ENCODE measurements at places on chromosomes 16 and 17. TPM values are rescaled to one million over a fixed set of nuclear protein-coding genes. Genes with fewer than 3 reads are reported as not detected.
A peak's percentile ranks its signal among the peaks of the same experiment; 100 is the strongest.

DNA sequence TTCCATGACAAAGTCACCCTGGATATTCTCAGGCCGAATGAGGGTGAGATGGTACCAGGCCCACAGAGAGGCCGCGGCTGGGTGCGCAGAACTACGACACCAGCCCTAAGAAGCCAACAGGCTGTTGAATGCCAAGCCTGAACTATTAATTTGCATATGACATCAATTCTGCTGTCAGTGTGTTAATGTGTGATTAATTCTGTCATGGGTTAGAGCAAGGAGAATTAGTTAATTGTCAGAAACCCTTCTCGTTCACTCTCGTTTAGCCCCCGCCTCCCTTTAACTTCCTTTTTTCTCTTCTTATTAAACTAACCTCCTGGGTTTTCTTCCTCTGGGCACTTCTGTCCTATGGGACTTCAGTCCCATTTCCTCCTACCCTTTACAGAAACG is 123.4 kb downstream of the ZFHX3 start:
- no peak for DNase-seq

DNA sequence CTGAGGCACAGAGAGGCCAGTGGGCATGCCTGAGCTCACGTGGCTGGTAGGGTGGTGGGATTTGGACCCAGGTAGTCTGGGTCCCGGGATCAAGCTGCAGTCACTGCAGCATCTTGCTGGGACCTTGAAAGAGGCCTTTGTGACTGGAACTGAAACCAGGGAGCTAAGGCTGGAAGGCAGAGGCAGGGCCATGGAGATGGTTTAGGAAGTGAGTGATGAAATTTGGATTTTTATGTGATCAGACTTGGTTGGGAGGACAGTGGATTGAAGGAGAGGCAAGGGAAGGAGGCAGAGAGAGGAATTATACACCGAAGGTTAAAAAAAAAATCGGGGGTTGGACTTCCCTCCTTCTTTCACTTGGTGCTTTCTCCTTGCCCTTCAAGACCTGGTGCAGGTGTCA is 255.4 kb upstream of the CACNG5 start:
- DNase-seq = no peak

DNA sequence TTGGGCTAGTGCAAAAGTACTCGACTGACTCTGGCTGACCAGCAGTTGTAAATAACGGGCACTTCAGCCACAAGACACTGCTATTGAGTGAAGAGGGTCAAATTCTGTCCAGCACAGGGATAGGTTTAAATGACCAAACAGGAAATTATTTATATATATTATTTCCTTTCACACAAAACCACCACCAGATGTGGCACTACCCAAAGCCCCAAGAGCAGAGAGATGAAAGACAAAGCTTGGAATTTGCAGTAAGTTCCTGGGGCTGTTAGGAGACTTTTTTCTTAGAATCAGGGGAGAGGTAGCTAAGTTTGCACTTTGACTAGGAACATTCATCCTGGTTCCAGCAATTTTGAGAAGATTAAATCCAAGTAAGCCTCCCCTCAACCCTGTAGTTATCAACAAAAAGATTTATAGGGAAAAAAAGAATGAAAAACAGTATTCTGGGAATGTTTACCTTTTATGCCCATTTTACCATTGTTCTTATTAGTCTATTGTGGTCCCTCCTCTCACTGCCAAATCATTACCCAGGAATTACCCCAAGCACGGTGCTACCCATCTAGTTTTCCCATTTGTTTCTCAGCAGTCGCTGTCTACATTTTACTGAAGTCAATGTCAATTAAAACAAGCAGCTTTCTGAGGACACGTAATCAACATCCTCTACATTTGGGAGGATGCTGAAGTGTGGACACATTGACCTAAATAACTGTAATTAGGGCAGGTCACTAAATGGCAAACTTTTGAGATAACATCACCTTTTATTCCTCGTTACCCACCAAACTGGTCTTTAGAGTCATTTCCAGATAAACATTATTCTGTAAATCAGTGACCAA is 43.5 kb downstream of the GRB7 start:
- no peak for DNase-seq

GRCh38 chr16:2927010-2927646 is 15.4 kb downstream of the FLYWCH1 start:
- DNase-seq = peak; percentile 85

DNA sequence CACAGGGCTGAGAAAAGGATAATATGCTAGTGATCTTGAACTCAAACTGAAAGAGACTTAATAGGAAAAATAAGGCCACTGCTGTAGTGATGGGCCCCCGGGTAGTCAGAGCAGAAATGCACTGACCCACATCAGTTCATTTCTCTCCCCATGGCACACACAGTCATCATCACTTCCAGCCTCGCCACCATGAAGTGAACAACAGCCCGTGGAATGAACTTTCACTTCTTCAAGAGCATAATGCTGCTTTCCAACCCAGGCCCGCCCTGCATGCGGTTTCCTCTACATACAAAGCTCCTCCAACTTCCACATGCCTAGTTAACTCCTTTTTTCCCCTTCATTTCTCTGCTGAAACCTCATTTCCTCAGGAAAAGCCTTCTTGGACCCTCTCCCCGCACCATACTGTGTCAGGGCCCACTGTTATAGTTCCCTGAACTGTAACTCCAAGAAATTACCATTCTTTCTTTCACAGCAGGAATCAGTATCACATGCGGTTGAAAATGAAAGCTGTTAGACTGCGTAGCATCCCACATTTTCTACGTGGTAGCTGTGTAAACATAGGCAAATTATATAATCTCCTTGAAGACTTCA is 65.8 kb upstream of the SMIM36 start:
- DNase-seq = no peak

DNA sequence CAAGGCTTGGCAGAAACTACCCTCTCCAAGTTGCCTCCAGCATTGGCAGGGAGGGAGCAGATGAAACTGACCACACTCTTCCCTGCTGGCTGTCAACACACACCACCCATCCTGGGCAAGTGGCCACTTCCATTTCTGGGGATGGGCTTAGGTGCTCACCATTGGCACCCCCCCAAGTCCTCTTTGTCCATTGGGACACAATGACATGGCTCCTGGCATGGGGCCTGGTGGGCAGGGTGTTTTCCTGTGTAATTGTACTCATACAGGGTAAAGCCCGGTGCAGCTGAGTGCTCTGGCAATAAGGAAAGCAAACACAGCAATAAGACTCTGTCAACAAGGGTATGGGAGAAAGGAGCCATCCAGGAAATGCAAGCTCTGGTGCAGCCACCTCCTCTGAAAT is 22.6 kb downstream of the SCNN1B start:
- no peak for DNase-seq

GRCh38 chr17:6070913-6071511 is 833 bp downstream of the WSCD1 start:
- peak; percentile 59 for DNase-seq

- no peak for DNase-seq
Measured at GRCh38 chr17:76490112-76490710, 11.0 kb downstream of the RHBDF2 start.

DNA sequence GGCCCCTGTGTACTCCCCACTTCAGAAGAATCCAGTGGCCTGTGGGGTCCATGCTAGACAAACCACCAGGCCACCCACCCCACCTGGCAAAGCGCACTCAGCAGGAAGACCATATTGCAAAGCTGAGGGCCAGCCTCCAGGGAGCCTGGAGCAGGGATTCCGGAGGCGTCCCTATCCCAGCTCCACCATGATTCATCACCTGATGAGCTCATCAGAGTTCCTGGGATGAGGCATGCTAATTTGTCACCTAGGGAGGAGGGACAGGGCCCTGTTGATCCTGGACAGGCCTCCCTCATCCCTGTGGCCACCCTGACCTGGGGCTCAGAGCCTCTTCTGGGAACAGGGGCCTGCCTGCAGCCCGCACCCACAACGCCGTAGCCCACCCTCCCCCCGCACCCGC is 131.6 kb upstream of the PLCG2 start:
- no peak for DNase-seq

GRCh38 chr16:280552-280951 is at the start of gene ARHGDIG:
Gene ARHGDIG, plus strand, starts transcription at chr16:280591. Its CDS starts 90 bp downstream, at chr16:280681.
- DNase-seq = peak; percentile 54

- no peak for DNase-seq
Measured at GRCh38 chr17:1888741-1889140, 58.9 kb downstream of the RPA1 start.

- no peak for DNase-seq
Measured at GRCh38 chr17:14197586-14197985, 39.1 kb downstream of the CDRT15 start.

Gene PRKCB
- 0.69 TPM for total RNA-seq

Gene METRN
- 134 TPM for total RNA-seq

Gene KIF2B
- not detected for total RNA-seq

Gene OR2C1
- not detected for total RNA-seq

Gene MPP2
- 51.6 TPM for total RNA-seq

Gene NEURL4
- total RNA-seq = 97.6 TPM

Gene HAS3
- 0.42 TPM for total RNA-seq

Gene CES3
- total RNA-seq = 4.1 TPM

Gene OR3A3
- not detected for total RNA-seq

Data from glutamatergic neuron (in vitro differentiated cells).